Immature natural killer cell (primary cell): ENCODE measurements at places on chromosomes 6 and 20.
A peak's percentile ranks its signal among the peaks of the same experiment; 100 is the strongest.

GRCh38 chr6:139490482-139490881 lies 116.0 kb upstream of the CITED2 start:
- DNase-seq, result peak; percentile 54

DNA sequence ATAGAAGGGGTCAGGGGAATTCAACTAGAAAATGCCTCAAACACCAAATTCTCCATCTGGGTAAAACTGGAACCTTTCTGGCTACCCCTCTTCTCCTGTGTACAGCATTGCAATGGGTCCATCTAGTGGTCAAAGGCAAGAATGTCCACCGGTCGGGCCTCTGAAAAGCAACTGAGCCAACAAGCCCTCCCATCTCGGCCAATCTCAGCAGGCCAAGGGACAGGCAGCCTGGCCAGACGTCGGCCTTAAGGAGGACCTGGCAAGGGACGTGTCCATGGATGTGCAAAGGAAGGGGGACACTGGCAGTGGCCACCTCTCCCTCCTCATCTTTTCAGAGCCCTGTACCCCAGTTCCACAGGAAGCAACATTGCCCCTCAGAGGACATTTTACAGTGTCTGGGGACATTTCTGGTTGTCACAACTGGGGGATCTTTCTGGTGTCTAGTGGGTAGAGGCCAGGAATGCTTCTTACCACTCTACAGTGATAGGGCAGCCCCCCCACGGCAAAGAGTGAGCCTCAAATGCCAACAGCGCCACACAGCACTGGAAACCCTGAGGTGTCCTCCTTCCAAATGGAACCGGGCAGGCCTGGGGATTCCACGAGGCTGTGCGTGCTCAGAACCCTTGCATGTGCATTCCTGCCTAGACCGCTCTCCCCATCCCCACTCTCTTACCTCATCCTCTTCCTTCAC lies 99.8 kb upstream of the FOXA2 start:
- peak; percentile 11 for DNase-seq

- no peak for DNase-seq
Observed at GRCh38 chr20:53652859-53653517, 59.3 kb upstream of the ZNF217 start.

DNA sequence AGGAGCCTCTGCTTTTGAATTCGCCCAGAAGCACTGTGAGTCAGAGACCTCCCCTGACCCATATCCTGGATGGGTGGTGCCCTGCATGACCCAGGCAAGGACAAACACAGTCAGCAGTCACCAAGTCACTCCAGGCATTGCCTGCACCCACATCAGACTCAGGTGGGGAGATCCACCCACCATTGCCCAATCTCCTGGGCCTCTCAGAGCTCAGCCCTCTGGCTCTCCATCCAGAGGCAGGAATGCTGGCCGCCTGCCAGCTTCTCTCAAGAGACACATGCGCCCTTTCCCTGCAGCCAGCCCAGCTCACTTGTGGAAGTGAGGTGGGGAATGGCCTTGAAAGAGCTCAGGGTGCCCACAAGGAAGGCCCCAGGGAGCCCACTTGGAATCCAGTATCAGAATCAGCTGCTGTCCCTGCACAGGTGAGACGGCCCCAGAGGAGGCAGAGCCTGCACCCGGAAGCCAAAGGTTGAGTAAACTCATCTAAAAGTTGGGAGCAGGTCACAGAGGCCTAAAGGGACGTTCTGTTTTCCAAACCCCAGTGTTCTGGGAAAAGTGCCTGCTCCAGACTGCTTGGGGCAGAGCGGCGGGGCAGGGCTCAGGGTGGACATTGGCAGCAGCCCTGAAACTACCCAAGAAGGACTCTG lies 129.8 kb downstream of the PREX1 start:
- DNase-seq, result no peak

- DNase-seq, result no peak
Observed at GRCh38 chr6:12472601-12473038, 182.5 kb downstream of the EDN1 start.

DNA sequence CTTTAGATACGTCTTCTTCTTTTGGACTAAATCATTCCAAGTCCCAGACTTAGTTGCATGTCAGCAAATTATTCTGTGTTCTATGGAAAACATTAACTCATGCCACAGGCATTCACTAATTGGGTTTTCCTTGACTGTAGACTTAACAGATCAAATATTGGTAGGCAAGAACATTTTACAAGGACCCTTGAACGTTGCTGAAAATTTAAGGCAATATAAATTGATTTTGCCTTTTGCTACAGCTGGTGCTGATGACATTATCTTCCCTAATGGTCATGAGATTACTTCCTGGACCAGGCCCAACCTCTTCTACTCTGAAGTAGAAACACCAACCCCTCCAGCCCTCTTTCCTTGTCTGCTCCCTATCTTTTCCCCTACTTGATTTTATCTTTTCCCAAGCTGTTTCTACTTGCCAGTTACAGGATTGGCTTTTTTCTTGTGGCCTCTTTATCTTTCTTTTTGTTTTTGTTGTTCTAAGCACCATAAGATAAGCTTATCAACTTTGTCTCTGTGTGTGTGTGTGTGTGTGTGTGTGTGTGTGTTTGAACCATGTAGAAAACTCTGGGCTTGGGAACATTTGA lies 514.0 kb upstream of the SOX4 start:
- no peak for DNase-seq

GRCh38 chr6:86331919-86332318 lies 605.4 kb upstream of the HTR1E start:
- no peak for DNase-seq

DNA sequence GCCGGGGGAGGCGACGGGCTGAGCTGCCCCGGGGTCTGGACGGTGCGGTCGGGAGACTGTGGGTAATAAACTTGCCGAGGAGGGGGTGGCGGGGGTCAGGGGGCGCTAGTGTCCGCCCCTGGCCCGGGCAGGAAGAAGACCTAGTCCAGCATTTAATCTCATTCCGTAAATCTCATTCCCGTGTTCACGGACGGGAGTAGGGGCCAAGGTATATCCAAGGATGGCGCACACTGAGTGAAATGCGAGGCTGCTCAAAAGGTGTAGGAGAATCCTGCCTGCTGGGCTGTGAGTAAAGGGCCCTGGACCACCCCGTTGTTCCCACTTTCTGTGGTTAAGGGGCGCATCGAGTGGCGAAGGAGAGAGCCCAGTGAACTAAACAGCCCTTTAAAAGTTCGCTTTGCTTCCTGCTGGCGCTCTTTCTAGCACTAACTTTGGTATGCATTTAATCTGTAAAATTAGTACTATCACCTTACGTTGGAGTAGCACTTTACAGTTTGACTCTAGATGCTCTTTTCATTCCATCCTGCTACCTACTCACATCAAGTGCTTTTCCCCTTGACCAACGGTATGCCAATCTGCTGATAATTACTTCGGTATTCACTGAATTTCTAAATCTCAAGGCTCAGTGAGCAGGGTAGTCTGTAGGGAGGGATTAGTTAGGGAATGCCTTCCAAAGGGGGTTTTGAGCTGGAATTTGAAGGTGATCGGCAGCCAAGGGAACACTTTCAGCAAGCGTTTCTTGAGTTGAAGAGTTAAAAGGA lies 730 bp downstream of the PARD6B start:
- no peak for DNase-seq

GRCh38 chr20:22394583-22394982 lies 189.8 kb downstream of the FOXA2 start:
- DNase-seq, result no peak

DNA sequence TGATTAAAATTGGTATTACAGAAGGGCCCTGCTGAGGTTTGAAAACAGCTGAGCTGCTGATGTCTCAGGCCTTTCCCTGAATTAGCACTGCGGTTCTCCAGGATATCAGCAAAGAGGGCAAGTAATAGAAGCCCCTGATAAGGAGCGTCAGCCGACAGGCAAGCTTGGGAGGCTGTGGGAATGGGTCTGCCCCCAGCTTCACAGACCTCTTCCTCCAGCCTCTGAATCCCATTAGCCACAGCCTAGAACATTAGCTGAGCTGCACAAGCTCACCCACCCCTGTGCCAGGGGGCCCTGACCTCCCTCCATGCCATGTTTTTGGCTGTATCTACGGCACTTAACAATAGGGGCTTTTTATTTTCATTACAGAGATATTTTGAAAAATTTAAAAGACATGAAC lies 59.9 kb downstream of the VAPB start:
- no peak for DNase-seq

DNA sequence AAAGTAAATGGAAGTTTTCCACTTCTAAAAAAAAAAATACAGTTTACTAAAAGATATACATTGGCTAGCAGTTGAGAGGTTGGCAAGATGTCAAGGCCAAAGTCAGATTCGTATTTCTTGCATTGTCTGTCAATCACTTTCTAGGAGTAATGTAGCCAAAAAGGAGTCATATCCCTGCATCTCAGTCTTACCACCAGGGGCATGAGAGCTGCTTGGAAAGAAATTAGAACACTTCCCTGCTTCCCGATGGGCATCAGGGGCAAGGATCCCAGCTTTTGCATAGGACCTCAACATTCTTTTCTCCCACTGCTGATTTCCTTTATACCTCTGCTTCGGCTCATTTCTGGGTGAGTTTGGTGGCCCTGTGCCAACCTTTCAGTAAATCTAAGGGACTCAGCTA lies 581.0 kb upstream of the MAP3K7 start:
- DNase-seq, result no peak
